ENCODE measurements at places on chromosomes 2 and 18.

DNA sequence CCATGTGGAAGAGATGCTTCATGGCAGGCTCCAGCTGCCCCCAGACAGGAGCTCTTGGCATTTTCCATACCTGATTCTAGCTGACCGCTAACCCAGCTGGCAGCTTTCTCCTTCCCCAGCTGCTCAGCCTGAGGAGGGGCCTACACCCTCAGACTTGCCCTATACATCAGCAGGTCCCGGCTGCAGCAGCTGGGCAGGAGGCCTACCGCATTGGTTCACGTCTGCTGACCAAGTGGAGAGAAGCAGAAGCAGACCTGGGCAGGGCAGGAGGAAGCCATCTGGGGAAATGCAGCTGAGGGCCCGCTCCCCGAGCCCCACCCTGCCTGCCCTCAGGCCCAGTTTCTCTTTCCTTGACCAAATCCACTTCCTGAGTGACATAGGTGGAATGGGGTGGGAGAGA lies 50.7 kb downstream of the LBH start:
- DNase-seq: no peak

GRCh38 chr18:58578321-58578720 lies 50.6 kb downstream of the ALPK2 start:
- no peak for DNase-seq

GRCh38 chr2:144208924-144209323 lies 311.0 kb downstream of the ZEB2 start:
- DNase-seq: no peak

DNA sequence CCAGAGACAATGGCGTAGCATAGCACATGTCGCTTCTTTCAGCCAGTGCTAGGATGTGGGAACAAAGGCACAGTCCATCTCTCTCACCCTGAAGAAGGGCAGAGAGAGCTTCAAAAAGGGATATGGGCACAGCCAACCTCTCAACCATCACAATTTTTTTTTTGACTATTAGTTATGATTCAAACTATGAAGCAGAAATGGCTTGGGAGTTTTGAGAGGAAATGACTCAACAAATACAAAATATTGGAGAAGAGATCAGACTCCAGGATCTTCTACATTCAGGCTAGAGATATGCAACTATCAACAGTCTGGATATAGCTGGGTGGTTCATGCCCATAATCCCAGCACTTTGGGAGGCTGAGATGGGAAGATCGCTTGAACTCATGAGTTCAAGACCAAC lies 109.1 kb downstream of the MCFD2 start:
- DNase-seq: no peak

GRCh38 chr2:38499548-38500282 lies 103.0 kb downstream of the HNRNPLL start:
- no peak for DNase-seq

DNA sequence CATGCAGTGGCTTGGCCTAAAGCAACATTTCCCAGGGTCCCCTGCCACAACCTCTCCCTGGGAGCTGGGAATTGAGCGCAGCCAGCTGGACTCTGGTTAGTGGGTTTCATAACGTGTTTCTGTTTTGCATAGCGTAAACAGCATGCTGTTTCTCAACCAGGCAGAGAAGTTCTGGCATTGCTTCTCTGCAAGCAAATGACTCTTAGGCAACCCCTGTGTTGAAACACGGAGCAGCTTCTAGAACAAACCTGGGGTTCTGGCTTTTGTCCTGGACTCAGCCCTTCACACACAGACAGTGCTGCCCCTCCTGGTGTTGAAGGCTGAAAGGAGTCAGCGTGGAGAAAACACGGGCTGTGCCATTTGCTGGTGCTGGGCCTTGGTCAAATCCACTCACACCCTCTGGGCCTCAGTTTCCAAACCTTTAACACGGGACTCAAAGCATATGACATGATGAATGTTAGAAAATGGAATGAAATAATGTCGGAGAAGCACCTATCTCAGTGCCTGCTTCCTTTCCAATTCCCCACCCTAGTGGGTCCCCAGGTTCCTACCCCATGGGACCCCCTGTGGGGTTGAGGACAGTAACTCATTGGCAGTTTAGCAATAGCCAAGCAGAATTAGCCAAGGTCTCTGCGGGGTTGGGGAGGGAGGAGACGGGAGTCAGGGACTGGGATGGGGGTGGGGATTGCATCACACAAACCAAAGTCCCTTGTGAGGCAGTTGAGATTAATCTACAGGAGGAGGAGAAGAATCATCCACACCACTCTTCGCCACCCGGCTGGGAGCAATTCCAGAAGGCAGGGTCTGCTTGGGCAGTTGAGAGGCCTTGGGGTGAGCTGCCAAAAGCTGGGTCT lies 30.2 kb upstream of the IL1R2 start:
- no peak for DNase-seq

GRCh38 chr2:74297391-74297790 lies 45.8 kb downstream of the SLC4A5 start:
- no peak for DNase-seq

GRCh38 chr2:17620841-17621240 lies 80.3 kb downstream of the VSNL1 start:
- no peak for DNase-seq

- DNase-seq: no peak
These were observed 215.4 kb downstream of the KLHL29 start for GRCh38 chr2:23600346-23600745.

- DNase-seq: no peak
These were observed 73.9 kb downstream of the SOX11 start for GRCh38 chr2:5766056-5766455.

GRCh38 chr2:240143801-240144648 lies 3.6 kb upstream of the OTOS start:
- DNase-seq: no peak

DNA sequence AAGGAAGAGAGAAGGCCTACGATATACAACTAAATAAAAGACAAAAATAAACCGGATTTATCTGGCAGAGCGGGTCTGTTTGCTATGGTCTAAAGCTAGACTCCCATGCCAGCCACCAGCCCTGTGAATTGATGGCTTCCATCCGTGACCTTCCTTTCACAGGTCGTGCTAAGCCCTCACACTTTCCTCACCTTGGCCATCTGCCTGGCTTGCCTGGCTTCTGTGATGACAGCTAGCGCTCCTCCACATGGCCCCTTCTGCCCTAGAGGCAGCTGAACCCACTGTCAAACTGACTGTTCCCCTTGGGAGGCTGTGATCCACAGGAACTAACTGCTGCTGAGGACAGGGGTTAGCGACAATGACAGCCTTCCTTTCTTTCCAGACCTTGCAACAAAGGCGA lies 32.5 kb downstream of the GAREM1 start:
- DNase-seq: no peak

GRCh38 chr2:65867446-65867845 lies 435.0 kb upstream of the SPRED2 start:
- no peak for DNase-seq

DNA sequence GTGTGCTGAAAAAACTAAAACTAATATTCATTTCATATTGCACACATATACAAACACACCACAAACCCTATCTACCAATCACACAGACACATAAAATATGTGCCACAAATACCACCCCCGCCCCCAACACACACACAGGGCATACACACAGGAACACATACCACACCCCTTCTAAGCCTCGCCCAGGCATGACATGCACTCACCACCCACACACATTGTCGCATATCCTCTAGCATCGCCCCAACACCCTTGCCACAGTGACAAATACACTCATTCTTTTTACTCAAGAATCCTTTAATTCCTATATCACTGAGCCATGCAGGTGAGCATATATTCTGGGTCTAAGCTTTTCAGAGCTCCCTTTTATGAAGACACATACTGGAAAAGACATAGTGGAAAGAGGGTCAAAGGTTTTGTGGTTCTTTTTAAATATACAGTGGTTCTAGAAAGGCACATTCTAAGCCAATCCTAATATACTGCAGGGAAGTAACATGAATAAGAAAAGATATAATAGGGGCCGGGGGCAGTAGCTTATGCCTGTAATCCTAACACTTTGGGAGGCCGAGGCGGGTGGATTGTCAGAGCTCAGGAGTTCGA lies 24.5 kb upstream of the LCLAT1 start:
- no peak for DNase-seq

DNA sequence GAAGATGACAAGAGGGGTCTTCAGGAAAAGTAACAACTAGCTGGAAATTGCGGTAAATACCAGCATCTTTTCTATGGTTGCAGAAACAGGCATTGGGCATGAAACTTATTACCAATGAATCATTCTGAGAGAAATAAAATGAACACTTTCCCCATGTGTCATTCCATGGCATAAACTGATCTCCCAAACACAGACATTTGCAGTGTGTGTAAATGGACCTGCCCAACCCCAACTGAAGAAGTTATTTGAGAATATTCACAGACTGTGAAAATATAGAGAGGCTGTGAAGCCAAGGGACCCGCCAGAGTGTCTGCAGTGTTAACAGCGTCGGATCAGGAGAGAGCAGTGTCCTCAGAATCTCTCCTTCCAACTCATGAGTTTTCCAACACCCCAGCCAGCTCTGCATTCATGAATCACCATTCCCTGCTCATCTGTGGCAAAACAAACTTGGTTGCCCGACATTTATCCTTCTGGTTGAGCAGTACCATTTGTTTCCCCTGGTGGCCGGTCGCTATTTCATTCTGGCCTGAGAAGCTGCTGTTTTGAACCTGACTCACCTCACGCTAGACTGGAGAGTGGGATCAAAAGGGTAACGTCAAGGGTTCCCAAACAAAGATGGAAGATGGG lies 238.4 kb downstream of the PID1 start:
- DNase-seq: no peak

- DNase-seq: no peak
These were observed 555.8 kb upstream of the ID2 start for GRCh38 chr2:8125741-8126711.

DNA sequence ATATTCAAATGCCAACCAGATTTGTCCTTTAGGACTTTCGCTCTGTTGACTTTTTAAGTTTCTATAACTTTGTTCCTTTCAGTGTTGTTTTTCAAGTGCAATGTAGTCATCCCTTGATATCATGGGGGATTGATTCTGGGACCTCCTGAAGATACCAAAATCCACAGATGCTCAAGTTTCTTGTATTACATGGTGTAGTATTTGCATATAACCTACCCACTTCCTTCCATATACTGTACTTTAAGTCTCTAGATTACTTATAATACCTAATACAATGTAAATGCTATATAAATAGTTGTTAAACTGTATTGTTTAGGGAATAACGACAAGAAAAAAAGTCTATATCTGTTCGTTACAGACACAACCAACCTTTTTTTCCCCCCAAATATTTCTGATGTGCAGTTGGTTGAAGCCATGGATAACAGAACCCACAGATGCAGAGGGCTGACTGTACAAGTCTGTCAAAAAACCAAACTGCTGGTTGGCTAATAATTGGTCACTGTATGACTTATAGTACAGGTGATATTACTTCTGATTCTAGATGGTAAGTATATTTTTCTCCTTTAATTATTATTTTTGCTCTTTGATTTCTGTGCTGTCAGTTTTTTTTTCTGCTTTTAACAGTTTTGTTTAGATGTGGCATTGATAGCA lies 201.7 kb upstream of the STON1 start:
- DNase-seq: no peak

DNA sequence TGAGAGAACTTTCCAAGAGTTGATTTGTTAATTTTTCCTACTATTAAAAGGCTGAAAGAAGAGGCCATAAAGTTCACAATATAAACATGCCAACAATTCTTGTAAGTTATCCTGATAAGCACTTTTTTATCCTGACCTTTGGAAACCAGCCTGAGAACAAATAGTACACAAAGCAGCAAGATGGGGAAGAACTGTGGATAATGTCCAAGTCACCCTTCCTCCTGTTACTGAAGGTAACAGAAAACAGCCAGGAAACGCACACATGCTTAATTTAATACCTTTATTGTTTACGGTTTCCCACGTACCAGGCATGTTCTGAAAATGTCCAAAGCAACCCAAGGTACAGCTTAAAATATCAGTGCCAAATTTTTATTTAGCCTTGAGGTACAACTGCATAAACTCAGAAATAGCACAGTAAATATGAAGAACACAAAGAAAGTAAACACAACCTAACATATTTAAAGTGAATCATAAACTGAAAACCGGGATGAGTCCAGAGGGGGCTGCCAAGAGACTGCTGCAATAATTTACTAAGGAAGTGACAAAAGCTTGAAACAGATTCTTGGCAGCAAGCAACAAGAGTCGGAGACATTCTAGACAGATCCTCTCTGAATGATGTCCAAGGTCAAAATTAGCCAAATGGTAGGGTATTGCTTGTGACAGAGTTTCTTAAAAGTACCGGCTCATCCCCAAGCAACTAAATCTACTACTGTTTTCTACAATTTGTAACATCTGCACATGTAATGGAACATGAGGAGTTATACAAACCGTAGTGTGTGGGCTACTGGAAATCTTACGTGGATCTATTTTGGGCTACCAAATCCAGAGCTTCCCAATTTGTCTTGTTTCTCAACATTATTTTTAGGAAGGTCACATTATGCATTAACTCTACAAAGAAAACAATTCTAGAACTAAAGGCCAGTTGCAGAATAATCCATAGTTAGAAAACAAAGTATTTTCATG lies 93.2 kb downstream of the CABYR start:
- DNase-seq: no peak

GRCh38 chr2:101300164-101300563 lies 8.3 kb downstream of the RNF149 start:
- no peak for DNase-seq

DNA sequence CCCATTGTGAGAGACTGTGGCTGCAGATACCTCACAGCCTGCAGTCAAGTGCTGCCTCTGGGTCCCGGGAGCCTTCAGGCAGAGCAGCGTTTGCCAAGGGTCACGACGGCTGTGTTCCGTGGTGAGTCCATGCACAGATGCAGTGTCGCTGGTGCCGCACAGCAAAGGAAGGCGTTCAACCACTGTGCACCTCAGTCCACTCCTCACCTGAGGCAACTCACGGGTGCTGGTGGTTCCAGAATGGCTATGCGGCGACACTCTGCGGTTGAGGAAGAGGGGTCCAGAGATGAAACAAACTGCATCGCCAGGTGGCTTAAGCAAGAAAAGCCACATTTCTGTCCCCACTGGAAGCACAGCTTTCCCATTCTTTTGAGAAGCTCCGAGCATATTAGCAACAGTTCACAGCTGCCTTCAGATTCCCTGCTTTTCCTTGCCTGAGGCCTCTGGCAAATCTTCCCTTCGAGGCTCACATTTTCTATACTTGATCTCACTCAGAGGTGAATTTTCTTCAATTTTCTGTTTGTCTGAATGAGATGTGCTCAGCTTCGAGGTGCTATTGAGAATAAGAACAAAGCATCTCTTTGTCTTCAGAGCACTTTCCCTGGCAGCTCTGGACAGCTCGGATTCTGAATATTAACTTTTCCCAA lies 208.8 kb upstream of the TWIST2 start:
- DNase-seq: no peak

- no peak for DNase-seq
These were observed 37.9 kb upstream of the RPL31 start for GRCh38 chr2:100964222-100964621.

Measured in NCI-H1048 (cell line).